ENCODE measurements at places on chromosomes 1 and 21.

- no peak for DNase-seq
Observed at GRCh38 chr1:214518361-214518760, 33.0 kb downstream of the PTPN14 start.

DNA sequence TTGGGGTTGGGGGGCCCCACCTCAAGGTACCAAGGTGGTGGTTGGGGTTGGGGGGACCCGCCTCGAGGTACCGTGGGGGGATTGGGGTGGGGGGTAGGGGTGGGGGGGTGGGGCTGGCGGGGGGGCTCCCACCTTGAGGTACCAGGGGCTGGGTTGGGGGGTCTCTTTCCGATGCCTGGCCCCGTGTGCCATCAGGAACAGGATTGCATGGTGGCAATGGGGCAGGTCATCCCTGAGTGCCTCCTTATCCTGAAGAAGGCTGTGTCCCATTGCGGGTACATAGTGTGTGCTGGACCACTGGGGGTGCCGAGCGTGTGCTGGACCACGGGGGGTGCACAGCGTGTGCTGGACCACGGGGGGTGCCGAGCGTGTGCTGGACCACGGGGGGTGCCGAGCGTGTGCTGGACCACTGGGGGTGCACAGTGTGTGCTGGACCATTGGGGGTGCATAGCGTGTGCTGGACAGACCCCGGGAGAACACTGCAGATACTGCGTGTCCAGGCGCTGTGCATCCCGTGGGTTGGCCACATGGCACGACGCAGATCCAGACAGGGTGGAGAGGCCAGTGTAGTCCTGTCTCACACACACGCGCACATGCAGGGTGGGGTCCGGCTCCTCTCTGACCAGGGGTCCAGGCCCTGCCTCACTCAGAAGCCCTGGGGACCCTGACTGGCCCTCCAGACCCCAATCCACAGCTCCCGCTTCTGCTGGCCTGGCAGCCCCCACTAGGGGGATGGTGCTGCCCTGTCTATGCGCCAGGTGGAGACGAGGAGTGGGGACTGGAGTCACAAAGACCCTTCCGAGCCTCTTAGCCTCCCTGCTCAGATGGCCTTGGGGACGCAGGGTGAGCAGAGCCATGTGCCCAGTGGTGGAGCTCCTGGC lies 4.2 kb downstream of the SCNN1D start:
- no peak for DNase-seq

DNA sequence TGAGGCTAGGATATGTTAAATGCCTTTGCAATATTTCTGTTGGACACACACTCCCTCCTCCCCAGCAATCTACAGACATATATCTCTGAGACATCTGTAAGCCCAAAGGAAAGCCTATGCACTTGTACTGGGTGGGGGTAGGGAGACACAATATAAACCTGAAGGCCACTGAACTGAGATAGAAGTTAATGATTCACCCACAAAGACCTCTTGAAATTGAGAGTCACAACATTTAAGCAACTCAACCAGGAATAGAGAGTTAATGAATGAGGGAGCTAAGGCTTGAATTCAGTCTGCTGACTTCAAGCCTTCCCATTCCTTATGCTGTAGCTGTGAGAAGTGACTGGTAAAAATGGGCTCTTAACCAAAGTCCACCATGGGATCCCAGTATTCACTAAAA lies 5.0 kb downstream of the OR10J1 start:
- no peak for DNase-seq

- DNase-seq = no peak
Observed at GRCh38 chr21:42611852-42612251, 41.6 kb upstream of the PDE9A start.

GRCh38 chr1:21669258-21670058 lies at the start of gene RAP1GAP:
Gene RAP1GAP (minus strand): TSS chr1:21669357. CDS start chr1:21620032, 49,325 bp downstream.
- peak; percentile 40 for DNase-seq

DNA sequence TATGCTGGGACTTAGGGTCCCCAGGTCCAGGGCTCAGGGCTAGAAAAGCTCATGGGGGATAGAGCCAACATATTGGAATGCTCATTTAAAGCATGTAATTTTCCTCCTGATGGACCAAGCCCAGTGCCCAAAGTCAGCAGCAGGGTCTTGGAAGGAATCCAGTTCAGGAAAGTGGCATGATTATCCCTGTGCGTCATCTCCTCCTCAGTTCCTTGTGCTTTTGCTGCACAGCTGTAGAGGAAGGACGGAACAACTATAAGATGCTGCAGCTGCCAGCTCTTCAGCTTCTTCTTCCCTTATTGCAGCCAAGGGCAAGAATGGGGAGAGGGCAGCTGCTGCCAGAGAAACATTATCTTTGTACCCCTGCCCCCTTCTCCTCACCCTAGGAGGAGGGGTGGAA lies 58.4 kb downstream of the OVGP1 start:
- no peak for DNase-seq

DNA sequence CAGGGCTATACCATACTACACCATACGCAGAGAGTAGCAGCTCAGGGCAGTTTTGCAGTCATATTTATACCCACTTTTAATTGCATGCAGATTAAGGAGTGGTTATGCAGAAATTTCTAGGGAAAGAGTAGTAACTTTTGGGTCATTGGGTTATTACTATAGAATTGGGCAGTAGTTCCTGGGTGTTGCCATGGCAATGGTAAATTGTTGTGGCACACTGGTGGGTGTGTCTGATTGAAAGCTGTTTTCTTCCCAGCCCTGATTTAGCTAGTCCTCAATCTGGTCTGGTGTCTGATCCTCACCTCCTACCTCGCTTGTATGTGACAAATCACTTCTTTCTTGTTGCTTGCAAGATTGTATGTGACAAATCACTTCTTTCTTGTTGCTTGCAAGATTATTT lies 30.5 kb downstream of the CYP4A11 start:
- no peak for DNase-seq

DNA sequence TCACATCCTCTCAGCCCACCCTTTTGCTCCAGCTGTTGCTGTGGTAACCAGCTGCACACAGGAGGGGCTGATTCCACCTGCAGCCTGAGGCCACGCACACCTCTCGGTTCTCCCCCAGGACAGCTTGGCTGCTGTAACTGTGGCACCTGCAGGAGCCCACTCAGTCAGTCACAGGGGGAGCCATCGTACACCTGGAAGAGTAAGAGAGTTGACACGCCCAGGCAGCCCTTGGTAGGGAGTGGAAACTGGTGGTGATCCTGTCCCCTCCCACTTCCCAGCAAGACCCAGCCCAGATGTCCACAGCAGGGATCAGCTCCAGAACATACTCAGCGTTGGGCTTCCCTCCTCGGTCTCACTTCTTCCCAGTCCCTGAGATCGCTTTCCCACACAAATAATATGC lies 32.2 kb upstream of the BACE2 start:
- no peak for DNase-seq

DNA sequence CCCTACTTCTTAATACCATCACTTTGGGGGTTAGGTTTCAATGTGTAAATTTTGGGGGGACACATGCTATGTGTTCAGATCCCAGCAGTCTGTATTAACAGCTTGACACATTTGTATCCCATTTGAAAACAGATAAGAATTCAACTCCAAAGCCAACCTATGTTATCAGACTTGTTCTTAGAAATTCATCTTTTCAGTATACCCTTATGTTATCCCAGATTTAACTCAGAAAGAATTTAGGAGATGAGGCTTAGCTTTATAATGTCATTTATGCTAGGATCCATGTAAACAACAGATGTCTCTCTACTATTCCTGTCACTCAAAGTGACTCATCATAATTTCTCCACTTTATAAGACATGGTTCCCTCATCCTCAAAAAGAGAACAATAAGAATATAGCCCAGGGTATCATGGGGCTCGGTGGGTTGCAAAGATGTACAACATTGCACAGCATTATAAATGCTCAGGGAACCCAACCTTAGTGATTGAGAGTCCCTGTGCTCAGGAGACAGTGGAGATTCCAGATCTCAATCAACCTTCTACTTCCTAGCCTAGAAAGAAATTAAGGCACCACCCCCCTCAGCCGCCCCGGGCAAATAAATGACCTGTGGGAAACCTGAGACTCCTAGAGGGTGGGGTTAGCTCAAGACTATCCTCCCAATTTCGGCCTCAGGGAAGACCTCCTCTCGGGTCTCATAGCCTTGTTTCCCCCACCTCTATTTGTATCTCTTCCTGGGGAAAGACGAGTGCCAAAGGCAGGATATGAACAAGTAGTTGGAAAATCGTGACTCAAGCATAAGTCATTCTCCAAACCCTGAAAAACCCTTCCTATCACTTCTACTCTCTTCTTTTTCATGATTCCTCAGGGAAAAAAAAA lies 265.1 kb upstream of the CAMK1G start:
- DNase-seq = no peak

DNA sequence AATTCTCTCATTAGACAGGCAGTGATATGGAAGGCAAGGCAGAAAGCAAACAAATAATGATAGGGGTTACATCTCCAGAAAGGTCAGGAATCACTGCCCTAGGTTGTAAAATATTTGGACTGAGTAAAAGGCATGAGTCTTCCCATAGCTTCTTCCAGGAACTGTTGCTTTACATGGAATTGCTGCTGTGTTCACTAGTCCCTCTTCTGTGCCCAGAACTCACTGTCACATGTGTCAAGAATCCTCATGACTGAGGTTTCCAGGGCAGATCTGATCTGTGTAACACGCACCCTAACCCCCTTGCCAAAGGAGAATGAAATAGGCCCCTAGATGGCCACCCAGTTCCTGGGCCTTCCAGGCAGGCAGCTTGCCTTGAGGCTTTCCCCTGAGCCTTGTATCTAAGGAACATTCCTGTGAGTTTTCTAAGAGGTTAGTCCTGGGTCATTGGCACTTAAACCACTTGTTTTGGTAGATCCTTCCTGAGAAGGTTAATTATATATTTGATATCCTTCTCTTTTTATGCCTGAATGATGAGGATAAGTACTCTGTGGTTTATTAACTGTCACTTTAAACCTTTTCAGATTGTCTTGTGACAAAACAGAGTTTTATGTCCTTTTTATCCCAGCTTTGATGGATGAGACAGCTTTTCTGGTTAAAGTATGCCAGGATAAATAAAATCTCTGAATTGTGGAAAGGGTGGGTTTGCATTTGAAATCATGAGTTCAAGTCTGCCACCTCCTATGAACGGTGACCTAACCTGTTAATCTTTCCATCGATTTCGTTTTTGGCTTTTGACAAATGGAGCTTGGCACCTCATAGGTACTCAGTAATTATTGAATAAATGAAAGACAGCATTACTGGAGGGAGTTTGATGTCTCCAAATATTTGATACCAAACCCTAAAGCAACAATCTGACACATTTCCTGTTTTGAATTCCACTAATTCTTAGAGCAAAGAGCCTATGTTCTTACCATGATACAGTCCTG lies 163.3 kb downstream of the DHRS3 start:
- DNase-seq = no peak

GRCh38 chr1:27601321-27601770 lies 2.6 kb downstream of the AHDC1 start:
- no peak for DNase-seq

DNA sequence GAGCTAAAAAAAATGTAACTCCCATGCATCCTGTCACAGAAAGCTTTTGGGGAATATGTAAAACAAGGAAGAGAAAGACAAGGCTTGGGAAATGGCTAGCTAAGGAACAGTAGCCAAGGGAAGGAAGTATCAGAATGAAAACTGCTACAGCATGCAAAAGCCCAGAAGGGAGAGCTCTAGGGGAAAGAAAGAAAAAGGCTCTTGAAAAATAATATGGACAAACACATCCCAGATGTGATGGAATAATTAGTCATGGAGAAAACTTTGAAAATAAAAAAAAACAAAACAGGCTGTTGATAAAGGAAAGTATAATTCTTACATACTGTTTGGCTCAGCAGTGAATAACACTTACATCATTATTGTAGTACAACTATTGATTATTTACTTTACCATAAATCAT lies 47.9 kb upstream of the VCAM1 start:
- DNase-seq = no peak

- DNase-seq = no peak
Observed at GRCh38 chr1:3336641-3337630, 117.5 kb upstream of the ARHGEF16 start.

DNA sequence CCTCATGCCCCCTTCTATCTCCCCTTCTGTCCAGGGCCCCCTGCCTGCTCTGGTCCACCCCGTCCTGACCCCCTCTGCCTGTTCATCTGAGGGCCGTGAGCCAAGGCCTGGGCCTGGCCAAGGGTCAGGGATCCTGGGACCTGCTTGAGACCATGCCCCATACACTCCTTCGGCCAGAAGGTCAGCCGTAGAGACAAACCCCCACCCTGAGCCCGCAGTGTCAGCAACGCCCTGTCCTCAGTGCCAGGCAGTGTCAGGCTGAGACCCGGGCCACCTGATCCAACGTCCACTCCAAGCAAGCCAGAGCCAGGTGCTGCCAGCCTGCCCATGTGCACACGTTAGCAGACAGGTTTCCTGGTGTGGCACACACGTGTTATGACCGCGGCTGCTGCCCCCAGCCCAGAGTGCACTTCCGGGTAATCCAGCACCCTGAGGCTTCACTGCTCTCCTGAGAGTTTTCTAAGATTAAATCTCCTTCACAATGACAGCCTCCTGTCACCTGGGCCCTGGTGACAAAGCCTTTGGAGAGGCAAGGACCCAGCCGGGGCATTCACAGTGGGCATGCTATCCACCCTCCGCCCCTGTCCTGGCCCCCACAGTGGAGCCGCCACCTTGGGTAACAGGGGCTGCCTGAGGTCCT lies 10.1 kb upstream of the SAMD11 start:
- no peak for DNase-seq

- no peak for DNase-seq
Observed at GRCh38 chr1:221939607-221940006, 197.7 kb upstream of the DUSP10 start.

DNA sequence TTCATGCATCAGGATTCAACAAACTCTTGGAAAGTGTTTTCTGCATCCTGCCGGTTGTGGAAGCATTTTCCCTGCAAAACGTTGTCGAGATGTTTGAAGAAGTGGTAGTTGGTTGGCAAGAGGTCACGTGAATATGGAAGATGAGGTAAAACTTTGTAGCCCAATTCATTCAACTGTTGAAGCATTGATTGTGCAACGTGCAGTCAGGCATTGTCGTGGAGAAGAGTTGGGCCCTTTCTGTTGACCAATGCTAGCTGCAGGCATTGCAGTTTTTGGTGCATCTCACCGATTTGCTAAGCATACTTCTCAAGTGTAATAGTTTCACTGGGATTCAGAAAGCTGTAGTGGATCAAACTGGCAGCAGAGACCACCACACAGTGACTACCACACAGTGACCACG lies 57.0 kb upstream of the PRDM2 start:
- no peak for DNase-seq
